Stimulated activated CD4-positive, alpha-beta T cell treated with anti-CD3 and anti-CD28 coated beads, Interleukin-1b, Interleukin-23, amount 100 ng/mL, for 1 hour (primary cell): ENCODE measurements at places on chromosomes 16 and 17.

- no peak for DNase-seq
Measured at GRCh38 chr16:87145181-87146176, 171.7 kb downstream of the C16orf95 start.

GRCh38 chr17:42797067-42798007, 1.2 kb downstream of the COA3 start:
- DNase-seq = no peak

GRCh38 chr17:2292100-2292499, 11.5 kb downstream of the SMG6 start:
- no peak for DNase-seq

- peak; percentile 53 for DNase-seq
Measured at GRCh38 chr17:59004338-59005111, 102.2 kb downstream of the TRIM37 start.

DNA sequence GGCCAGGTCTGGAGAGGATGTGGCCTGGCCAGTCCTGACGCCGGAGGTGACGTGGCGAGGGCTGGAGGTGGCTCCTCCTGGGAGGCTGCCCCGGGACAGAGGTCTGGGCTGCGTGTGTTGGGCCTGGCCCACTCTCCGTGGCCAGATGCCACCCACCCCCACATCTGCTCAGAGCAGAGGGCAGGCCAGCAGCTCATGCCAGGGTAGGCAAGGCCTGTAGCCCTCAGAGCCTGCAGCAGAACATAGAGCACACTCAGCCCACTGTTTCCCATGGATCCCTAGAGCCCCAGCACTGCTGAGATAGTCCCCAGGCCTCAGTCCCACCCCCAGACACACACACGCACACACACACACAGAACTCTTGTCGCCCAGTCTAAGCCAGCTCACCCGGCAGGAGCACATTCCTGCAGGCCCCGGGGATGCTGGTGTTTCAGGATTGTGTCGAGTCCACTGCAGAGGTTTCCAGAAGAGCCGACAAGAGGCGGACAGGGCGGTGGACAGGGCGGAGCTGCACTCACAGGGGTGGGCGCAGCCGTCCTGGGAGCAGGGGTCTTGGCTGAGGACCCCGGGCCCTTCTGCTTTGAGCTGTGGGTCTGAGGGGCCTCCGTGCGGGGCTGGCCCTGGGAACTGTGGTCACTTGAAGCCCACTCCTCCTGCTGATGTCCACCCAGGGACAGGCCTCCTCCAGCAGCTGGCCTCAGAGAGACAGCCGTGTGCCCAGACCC, 33.4 kb downstream of the SOX8 start:
- no peak for DNase-seq

DNA sequence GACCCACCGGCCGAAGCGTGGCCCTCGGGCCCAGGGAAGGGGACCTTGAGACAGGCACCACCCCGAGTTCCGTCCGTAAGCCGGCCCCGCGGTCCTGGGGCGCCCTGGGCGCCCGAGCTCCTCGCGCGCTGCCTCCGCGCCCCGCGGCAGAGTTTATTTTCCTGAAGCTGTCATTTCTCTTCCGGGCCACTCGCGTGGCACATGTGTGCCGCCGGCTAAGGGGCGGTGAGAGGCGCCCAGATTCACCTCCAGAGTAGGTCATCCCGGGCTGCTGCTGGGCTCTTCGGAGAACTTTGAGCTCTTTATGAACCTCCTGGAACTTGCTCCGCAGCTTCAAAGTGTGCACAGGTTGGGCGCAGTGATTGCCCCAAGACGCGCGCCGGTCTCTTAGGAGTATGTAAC, 489 bp downstream of the ZC3H18 start:
- DNase-seq = no peak
